ENCODE measurements at places on chromosomes 2 and 18.

DNA sequence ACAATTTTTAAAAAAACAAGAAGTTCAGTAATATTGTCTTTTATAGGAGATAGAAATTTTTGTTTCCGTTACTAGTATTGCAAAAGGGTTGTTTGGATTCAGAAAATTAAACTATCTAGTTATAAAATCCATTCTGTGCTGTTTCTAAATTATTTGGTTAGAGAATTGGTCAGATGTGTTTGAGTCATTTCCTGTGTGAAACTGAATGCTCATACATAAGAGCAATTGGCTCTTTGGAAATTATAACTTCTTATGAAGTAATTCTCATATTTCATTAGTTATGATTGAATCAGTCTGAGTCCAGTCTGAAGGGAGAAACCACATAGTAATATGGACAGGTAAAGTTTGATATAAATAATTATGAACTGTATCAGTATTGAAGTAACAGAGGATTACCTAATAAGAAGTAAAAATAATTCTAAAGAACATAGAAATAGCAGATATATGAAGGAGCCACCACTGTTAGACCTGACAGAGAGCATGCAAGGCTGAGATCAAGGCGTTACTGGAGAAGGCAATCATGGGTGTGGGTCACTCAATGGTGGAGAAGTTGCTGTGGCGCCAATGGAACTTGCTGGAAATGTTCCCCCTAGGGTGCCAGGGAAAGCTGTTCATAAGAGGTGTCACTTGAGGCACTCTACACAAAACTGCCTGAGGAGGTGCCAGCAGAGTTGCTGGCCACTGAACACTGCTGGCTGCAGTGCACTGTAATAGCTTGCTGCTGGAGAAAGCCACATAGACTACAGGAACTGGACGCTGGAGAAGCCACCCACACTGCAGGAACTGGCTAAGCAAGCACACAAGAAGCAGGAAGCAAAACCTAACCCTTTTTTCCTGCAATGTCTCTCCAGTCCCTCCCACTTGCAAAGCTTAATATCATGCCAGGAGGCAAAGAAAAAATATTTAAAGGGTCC lies 18.0 kb upstream of the FAP start:
- DNase-seq: no peak

- DNase-seq: no peak
These were observed 29.7 kb upstream of the PSME4 start for GRCh38 chr2:54000524-54000923.

DNA sequence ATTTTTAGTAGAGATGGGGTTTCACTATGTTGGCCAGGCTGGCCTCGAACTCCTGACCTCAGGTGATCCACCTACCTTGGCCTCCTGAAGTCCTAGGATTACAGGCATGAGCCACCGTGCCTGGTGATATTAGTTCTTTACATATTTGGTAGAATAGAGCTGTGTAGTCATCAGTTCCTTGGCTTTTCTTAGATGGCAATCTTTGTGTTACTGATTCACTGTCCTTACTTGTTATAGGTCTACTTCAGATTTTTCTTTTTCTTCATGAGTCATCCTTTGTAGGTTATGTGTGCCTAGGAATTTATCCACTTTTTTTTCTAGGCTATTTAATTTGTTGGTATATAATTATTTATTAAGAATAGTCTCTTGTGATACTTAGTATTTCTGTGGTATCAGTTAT lies 30.3 kb upstream of the ZSWIM2 start:
- no peak for DNase-seq

DNA sequence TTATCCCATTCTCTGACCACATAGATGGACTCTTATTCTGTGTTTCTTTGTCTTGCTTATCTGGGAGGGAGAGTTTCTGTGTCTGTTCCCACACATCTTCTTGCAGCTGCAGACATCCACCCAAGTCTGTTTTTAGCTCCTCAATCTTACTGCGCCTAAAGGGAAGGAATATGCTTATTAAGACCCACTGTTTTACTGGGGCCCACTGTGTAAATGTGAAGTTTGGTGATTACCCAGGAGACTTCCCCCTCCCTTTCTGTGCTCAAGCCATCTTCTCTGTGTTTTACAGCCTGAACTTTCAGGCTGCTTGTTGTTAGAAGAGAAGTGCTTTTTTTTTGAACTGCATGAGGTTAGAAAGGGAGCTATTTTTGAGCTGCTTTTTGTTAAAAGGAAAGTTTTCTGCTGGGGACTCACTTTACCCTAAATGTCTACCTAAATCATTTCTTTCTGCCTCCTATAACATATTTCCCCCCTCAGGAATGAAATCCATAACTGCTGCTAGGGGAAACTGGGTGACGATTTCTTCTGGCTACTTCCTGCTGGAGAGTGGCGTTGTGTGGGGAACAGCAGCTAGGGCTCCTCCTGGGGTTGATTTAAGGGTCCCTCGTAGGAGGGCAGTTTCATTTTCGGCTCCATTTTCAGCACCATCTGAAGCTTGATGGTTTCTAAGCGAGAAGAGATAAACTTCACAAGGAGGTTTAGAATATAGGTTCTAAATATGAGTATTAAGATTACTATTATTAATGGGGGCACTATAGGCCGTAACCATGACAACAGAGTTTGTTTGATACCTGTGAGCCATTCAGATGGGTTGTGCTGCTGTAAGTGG lies 39.5 kb upstream of the GMCL1 start:
- DNase-seq: no peak

DNA sequence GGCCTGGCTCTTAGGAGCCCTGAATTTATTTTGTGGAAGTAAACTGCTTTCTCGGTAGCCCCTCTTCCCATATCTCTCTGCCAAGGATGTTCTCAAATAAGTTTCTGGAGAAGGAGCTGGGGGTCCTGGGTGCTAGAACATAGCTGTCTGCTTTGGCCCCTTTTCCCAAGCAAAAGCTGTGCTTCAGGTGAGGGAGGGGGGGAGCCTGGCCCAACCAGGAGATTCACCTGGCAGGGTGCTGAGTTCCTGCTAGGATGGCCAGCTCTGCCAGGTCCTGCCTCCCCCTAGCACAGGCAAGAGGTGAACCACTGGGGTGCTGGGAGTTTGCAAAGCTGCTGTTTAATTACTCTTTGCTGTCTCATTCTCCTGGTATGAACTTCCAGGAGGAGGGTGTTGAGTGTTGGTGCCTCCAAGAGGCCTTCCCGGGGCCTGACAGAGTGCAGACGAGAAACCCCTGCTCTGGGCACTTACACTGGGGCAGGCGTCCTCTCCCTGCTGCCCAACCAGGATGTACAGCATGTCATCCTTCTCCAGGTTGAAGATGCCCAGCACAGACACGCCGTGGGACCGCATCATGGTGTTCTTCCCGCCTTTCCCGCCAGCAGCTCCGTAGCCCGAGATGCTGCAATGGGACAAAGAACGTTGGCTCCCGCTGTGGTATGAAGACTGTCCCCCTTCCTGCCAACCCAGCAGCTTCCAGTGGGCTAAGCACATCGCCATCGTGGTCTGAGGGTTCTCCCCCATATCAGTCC lies 124.2 kb downstream of the CLIP4 start:
- no peak for DNase-seq

GRCh38 chr2:136212426-136213378 lies 94.8 kb upstream of the CXCR4 start:
- DNase-seq: no peak

GRCh38 chr2:157172239-157172638 lies 85.3 kb upstream of the GALNT5 start:
- no peak for DNase-seq

DNA sequence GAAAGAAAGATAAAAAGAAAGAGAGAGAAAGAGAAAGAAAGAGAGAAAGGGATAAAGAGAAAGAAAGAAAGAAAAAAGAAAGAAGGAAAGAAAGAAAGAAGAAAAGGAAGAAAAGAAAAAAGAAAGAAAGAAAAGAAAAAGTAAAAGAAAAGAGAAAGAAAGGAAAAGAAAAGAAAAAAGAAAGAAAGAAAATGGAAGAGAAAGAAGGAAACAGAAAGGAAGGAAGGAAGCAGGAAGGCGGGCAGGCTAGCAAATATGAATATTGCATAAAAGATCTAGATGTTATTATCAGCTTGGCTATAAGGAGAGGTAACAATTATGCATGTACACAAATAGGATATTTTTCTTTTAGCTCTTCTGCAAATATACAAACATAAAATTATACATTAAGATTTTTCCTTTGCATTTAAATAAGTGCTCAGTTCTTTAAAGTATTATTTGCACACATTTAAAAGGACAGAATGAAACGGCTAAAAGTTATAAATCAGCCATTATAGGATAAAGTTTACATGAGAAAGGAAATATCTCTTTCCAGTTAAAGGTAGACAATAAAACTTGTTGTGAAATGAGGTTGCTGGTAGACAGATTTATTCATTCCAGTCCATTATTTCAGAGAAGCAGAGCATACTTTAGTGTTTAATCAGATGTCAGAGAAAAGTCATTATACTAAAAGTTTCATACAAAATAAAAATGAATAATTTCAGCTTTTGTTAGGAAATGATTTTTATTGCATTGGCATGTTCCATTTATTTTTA lies 511.4 kb downstream of the KCNJ3 start:
- DNase-seq: no peak

DNA sequence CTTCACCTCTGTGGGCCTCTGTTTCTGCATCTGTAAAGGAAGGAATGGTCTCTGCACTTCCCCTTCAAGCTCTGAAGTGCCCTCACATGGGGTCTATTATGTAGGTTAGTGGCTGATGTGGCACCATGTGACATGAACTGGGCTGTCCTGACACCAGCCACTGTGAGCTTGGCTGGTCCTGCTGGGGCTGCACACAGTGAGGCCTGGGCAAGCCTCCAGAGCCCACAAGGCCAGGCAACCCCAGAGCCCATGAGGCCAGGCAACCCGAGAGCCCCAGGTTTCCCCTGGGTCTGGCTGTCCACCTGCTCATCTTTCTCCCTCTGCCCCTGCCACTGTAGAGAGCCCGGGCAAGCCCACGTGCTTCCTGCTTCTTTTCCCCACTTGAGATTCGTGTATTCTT lies 150.1 kb upstream of the SMAD2 start:
- no peak for DNase-seq

DNA sequence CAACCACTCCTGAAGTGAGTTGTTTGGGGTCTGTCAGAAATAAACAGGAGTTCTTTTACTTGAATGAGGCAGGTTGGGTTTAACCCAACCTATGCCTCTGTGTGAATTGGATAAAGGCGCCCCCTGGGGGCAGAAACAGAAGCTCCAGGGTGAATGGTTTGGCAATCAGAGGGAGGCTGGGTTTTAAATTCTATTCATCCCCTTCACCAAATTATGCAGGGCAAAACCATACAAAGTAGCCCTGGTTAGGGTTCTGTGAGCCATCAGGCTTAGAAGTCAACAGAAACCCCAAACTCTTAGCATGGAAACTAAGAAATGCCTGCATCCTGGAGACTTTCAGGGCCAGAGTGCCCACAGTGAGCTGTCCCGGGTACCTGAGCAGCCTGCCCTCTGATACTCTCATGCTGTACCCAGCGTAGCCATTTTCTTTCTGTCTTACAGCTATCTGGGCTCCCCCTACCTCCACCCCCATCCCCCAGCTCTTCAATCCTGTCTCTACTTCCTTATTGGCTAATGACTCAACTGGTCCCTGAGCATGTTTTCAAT lies 241.5 kb downstream of the ICOS start:
- DNase-seq: no peak

GRCh38 chr2:75560022-75560767 lies 544 bp downstream of the EVA1A start:
- DNase-seq: no peak

DNA sequence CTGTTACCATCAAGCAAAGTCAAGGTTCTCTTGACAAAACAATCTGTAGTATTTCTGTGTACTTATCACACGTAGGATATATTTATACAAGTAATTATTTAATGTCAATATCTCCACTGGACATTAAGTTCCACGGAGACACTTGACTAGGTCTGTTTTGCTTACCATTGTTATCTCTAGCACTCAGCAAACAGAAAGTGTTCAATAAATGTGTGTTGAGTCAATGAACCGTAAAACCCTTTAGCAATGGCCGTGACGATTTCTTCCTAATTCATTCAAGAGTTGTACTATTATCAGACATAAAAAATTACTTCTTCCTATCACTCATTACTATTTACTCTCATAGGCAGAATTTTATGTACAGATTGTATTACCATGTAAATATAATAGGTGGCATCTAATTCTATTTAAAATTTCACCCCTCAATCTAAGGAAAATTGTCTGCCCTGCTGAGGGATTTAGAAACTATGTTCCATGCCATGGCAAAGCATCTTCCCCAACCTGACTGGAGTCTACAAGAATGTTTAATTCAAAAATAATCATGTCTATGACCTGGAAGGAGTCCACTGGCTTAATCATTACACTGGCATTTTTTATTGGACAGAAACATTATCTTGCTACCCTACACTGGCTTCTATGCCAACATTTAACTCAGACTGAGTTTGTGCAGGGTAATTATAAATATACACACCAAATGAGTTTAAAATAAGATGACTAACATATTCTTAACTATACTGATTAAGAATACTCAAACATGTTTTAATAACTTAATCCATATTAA lies 301.9 kb downstream of the ZEB2 start:
- DNase-seq: no peak

GRCh38 chr18:35203067-35203466 lies 37.8 kb upstream of the ZNF397 start:
- DNase-seq: no peak

DNA sequence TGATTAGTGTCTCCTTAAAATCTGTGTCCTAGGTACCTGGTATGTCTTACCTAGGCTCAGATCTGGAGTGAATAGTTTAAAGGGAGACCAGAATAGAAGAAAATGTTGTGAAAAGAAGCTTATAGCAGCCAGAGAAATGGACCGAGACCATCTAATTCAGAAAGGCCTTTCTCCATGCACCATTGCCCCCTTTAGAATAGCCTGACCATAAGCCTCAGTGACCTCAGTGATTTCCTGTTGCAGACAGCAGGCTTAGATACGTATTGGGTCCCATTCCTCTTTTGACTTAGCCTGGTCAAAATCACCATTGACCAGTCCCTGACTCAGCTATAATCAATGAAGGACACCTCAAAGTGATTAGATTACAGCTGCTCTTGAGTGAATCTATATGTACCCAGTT lies 690.7 kb upstream of the KLHL29 start:
- DNase-seq: no peak

- no peak for DNase-seq
These were observed 917.0 kb upstream of the PIK3C3 start for GRCh38 chr18:41038071-41038470.

- DNase-seq: no peak
These were observed 11.6 kb downstream of the AFF3 start for GRCh38 chr2:100130595-100131391.

GRCh38 chr2:115976916-115977315 lies 1534.5 kb downstream of the DPP10 start:
- DNase-seq: no peak

- no peak for DNase-seq
These were observed 19.2 kb downstream of the POU3F3 start for GRCh38 chr2:104872866-104873688.

DNA sequence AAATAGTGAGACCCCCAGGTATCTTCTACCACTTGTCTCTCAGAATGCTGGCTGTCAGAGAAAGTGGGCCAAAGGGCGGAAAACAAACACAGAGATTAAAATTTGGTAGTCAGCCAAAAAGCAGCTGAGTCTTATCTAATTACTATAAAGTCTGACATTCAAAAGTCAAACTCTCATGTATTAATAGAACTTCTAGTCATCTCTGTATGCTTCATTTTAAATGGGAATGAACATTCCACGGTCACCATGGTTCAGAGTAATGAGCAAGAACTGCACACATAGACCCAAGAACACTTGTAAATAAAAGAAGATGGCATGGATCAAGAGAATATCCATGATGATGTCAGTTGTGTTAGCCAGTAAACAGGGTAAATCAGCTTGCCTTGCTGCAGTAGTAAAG lies 1267.0 kb upstream of the CHAC2 start:
- no peak for DNase-seq
